C1 segment of cervical spinal cord (tissue), 14 donors: ENCODE measurements at places on chromosomes 5 and 9.

GRCh38 chr5:86977190-86977589, 290.5 kb upstream of the RASA1 start:
- no peak for DNase-seq

GRCh38 chr5:112554101-112554977, 135.3 kb upstream of the EPB41L4A start:
- no peak for DNase-seq

DNA sequence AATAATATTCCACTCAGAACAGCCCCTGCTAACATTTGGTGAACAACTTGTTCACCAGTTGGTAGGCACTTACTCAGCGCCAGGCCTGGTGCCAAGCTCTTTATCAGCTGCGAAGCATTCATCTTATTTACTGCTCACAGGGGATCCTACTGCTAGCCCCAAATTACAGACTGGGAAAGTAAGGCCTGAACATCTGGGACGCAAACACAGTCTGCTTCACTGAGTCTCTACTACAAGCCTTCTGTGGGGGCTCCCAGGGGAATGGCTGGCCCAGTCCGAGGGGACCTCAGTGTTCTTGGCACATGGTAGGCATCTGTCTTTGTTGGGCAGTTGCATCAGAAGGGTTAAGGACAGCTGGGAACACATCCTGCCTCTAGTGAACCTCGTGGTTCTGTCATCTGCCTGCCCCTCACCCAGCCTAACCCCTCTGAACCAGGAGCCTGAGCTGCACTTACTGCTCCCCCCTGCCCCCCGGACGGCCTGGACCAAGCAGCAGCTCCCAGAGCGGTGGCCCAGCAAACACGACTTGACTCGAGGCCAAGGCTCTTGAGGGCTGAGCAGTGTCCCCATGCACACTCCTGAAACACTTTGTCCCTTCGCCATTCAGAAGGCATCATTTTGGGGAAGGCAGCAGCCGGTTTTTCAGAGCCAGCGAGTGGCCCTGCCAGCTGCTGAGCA, at the start of gene PHYHD1:
Gene PHYHD1 (plus strand): TSS at position 602 of the 678 bp plus-strand sequence. CDS start 1,342 bp downstream, outside the sequence.
- DNase-seq, result peak; percentile 43

GRCh38 chr5:137570070-137570469, 70.9 kb upstream of the SPOCK1 start:
- no peak for DNase-seq

DNA sequence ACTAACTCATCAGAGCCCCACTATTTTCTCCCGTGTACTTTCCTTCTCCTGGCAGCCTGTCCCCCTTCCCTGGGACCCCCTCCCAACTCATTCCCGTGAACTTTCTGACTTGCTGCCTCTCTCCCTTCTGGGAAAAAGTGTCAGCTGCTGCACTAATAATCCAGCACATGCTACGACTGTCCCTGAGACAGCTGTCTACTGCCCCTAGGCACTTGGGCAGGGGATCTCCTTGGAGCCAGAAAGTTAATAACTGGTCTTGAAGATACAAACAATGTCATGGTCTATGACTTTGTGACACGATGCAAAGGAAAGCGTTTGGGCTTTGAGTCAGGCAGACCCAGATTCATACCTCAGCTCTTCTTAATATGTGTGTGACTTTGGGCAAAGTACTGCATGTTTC, 10.1 kb upstream of the RNF183 start:
- DNase-seq, result no peak

GRCh38 chr5:140321796-140322195, 18.9 kb upstream of the PFDN1 start:
- peak; percentile 24 for DNase-seq

- no peak for DNase-seq
Observed at GRCh38 chr5:94855543-94855942, 237.1 kb downstream of the SLF1 start.

GRCh38 chr5:68287976-68288706, 72.6 kb downstream of the PIK3R1 start:
- peak; percentile 83 for DNase-seq

DNA sequence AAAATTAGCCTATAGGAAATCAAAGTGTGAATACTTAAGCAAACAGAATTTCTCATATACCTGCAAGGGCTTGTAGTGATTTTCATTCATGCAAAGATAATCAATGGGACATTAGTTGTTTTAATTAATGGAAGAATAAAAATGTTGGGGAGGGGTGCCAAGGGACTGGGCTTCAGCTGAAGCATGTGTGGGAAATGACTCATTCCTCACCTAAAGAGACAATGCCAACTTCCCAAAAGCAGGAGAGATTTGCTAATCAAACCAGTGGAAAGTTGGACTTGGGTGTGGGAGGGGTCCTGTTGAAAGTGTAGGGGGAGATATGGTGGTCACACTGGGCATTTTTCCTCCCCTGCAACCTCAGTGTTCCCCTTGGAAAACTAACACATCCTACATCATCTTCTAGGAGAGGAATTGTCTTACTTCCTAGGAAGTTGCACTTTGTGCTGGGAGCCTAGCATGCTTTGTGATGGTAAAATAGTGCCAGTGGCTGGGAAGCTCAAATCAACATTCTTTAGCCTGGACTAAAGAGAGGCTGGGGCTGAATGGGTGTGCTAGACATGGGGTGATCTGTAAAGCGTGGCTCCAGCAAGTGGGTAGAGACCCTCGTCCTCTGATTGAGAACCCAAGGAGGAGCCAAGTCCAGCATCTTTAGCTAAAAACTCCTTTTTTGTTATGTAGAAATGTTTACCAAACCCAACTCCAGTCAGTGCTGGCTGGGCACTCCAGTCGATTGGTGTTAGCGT, 6.4 kb upstream of the LHX2 start:
- DNase-seq, result no peak

DNA sequence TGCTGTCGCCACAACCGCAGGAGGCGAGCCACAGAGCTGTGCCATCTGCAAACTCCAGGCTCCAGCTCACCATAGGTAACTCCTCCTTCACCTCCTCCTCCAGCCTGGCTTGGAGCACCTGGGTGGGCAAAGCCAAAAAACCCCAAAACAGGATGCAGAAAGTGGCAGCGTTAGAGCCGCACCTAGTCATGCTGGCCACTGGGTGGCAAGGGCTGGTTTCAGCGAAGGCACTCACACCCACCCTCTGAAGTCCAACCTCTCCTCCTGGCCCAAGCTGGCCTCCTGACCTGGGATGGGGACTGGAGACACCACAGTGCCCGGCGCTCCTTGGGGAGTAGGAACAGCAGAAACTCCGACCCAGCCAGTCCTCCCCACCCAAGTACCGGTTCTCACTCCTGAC, 28.7 kb upstream of the ZNF354B start:
- no peak for DNase-seq

- no peak for DNase-seq
Observed at GRCh38 chr5:53891159-53891558, 330.7 kb downstream of the NDUFS4 start.

- no peak for DNase-seq
Observed at GRCh38 chr5:142499591-142500226, 174.9 kb upstream of the SPRY4 start.

- DNase-seq, result no peak
Observed at GRCh38 chr5:126199467-126199866, 223.7 kb upstream of the GRAMD2B start.

DNA sequence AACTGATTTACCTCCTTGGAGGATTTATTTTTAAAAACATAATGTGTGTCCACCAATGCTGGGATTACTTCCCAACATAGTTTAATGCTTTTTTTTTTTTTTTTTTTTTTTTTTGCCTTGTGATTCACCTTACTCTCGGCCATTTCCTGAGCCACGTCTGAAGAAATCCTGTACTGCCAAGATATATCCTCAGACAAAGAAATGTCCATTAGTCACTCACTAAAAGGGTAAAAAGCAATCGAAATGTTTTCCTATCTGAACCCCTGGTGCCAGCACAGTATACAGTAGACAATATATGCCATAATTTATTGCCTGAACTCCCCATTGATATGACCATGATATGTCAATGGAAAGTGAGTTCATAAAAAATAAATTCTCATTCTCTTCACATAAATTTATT, 344.1 kb downstream of the BNC2 start:
- DNase-seq, result no peak

GRCh38 chr5:36659411-36659810, 53.0 kb downstream of the SLC1A3 start:
- DNase-seq, result no peak

GRCh38 chr9:113317777-113318176, 14.6 kb upstream of the RNF183 start:
- no peak for DNase-seq

DNA sequence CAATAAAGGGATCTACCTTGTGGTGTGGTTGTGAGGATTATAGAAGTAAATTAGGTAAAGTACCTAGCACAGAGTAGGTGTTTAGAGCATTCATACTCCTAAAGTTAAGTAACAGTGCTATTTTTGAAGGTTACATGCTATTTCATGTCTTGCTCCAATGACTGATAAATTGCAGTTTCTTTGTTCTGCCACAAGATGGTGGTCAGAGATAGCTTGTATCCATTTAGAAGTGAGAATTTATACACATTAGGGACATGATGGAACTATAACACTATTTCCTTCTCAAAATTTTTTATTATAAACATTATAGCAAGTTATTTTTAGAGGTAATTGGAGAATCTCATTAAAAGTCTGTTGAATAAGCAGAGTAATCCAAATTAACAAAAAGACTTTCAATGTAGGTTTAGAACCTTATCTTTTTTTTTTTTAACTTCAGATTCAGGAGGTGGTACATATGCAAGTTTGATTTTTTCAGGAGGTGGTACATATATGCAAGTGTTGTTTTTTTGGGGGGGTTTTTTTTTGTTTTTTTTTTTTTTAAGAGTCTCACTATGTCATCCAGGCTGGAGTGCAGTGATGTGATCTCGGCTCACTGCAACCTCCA, 17.1 kb downstream of the MTREX start:
- no peak for DNase-seq

DNA sequence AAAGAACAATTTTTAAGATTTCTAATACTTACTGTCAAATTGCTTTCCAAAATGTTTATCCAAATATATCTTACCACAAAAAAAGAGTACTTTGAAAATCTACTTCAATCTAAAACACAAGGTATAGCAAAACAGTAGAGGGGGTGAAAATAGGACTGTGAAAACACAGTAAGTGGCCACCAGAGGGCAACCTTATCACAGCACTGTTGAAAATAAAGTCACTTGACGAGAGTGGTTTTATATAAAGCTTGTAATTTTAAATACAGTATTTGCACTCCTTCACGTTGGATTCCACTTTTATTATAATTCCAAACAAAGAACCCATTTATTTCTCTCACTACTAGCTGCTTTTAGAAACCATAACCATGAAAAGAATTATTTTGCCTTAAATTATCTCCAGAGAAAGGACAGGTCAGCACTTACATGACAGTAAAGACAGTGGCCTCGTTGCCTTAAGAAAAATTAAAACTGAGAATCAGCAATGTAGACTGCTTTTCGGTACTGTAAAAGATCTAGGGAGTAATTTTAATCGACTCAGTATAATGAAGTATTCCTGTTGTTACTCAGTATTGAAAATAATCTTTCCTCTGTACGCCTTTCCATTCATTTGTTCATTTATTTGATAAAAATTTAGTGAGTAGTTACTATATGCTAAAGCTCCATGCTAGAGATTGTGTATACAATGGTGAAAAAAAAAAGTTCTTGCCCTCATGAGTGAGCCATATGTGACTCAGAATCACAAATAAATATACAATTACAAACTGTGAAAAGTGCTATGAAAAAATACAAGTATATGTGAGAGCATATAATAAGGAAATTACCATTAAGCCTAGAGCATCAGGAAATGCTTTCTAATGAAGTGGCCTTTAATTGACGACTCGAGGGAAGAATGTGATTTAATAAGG, 40.0 kb upstream of the CDK5RAP2 start:
- DNase-seq, result peak; percentile 9

DNA sequence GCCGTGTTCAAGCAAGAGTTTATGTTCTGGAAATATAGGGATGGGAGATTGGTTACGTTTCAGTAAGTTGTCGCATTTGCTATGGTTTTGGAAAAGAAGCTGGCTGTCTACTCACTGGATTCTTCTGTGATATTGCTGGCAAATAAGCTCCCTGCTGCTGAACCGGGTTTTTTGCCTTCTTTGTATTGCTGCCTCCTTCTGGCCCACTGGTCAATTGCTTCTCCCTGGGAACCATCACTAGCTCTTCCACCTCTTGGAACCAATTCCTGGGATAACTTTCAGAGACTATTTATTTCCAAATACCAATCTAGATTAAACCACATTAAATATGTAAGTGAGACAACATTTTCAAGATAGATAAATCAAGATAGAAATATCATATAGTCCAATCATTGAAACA, 43.0 kb downstream of the NUDT12 start:
- no peak for DNase-seq

GRCh38 chr5:117494188-117494587, 919.6 kb upstream of the SEMA6A start:
- no peak for DNase-seq

GRCh38 chr5:169710675-169711074, 73.6 kb downstream of the DOCK2 start:
- DNase-seq, result no peak

GRCh38 chr5:163826201-163826600, 320.8 kb downstream of the MAT2B start:
- DNase-seq, result no peak

DNA sequence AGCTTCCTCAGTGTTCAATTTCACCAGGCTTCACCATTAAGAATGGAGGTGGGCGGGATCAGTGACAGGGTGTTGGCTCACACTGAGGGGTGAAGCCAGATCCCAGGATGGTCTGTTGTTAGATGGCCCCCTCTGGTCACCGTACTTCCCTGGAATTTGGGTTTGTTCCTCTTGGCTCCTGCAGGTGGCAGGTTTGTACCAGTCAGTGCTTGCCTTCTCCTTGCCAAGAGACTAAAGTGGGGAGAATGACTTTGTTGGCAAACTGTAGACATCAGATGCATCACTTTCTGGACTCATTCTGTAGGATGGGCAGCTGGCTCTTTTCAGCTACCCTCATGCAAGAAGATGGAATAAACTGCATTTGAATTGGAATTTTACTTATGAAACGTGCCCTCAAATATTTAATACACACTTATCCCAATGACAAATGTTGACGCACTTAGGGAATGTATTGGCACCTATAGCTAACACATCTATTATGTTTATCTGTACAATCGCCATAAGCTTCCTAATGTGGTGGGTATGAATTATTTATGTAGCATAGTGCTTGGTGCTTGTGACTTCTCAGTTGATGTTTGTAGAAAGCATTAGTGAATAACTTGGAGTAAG, 31.4 kb upstream of the ANKRD55 start:
- DNase-seq, result no peak

GRCh38 chr5:73764586-73764985, 138.6 kb downstream of the ARHGEF28 start:
- DNase-seq, result no peak

DNA sequence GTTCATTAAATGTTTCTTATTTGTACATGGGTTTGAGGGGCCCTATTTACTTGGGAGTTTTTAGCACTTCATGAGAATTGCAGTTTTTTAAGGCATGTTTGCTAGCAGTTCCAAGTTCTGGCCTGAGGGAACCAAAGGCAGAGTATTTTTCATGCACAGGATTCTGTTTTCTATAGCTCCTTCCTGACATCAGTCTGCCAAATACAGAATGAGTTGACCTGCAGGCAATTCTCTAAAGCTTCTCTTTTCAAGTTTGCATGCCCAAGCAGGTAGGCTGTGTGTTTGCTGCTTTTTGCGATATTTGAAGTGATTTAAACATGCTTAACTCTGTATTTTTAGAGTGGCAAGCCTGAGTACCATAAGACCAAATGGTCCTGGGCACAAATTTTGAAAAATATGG, 75.8 kb downstream of the AOPEP start:
- no peak for DNase-seq
